ENCODE measurements at places on chromosomes 6 and 20.

GRCh38 chr6:21423106-21423854, 170.3 kb upstream of the SOX4 start:
- DNase-seq, result no peak

GRCh38 chr20:53205046-53205445, 232.9 kb downstream of the TSHZ2 start:
- DNase-seq, result no peak

GRCh38 chr6:154457046-154457713, 53.3 kb downstream of the CNKSR3 start:
- DNase-seq, result no peak

DNA sequence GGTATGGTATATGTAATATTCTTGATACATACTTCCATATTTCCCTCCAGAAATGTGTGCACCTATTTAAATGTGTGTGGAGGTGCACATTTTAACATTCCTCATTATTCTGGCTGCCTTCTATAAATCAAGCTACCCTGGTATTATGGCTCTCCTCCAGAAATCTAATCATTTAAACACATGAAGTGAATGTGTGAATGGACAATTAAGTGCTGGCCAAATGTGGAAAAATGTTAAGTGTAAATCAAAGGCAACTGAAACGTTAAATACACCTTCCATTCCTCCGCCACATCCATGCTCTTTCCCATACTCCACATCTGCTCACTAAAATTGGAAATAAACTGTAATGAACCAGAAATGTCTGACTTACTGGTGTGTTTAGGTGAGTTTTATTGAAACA, 24.9 kb upstream of the ESR1 start:
- no peak for DNase-seq

GRCh38 chr6:112145080-112145573, 57.7 kb downstream of the FAM229B start:
- no peak for DNase-seq

- DNase-seq, result no peak
Measured at GRCh38 chr6:72416744-72417465, 205.0 kb upstream of the KCNQ5 start.

DNA sequence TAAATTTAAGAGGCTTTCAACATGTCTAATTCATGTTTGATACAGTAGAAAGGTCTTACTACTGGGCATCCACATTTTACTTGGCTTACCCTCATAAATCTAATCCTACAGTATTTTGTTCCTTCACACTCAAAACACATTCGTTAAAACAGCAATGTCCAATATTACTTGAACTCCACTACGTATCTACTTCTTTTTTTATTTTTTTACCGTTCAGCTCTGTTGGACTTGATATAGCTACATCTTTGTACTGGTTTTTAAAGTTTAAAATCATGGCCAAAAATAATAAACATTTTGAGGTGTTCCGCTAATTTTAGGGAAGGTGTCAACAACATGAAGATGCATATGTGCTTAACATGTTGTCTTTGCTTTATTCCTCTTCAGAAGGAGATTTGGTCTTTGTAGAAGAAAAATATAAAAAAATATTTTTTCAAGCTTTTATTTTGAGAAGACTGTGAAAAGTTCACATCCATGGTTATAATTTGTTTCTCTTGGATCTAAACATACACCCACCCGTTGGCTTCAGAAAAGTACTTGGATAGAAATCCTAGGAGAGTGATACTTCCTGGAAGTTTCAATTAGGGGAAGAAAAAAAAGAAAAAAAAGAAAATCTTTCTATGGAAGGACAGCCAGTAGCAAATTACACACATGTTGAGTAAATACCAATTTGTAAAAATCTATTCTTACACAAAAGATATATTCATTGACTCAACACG, 71.5 kb downstream of the EPB41L2 start:
- no peak for DNase-seq

DNA sequence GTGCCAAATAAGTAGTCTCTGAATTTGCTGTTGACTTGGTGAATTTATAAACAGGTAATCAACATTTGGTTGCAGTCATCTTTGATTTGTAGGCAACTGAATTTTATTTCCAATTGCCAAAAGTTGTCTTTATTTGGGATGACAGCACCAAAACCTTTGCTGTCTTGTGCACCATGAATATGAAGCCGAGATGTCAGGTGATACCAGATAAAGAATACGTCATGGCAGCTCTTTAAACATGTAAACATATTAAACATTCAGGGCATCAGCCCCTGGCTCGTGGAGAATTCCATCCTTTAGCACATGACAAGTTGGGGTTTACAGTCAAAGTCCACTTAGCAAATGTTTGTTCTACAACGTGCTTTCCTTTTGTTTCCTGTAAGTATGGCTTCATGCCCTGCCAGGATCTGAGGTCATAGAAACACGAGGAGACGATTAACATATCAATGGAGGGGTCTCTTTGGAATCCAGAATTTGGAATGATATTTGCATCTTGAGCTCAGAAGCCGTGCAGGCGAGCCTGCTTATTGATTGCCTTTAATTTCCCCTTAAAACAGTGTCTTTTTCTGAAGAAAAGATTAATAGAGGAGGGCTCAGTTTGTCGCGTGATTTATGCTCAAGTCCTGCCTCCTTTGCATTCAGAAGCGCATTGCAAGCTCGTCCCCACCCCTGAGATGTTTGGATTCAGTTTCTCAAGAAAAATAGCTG, 170.2 kb upstream of the ZNF217 start:
- DNase-seq, result peak; percentile 71

GRCh38 chr20:10201321-10201870, 17.2 kb upstream of the SNAP25 start:
- no peak for DNase-seq

- no peak for DNase-seq
Measured at GRCh38 chr6:168333491-168333890, 13.9 kb upstream of the DACT2 start.
